ENCODE measurements at places on chromosomes 6 and 20. TPM values are rescaled to one million over a fixed set of nuclear protein-coding genes. Genes with fewer than 3 reads are reported as not detected.

- DNase-seq, result no peak
These were observed 81.9 kb downstream of the CRYBG1 start for GRCh38 chr6:106442395-106442794.

DNA sequence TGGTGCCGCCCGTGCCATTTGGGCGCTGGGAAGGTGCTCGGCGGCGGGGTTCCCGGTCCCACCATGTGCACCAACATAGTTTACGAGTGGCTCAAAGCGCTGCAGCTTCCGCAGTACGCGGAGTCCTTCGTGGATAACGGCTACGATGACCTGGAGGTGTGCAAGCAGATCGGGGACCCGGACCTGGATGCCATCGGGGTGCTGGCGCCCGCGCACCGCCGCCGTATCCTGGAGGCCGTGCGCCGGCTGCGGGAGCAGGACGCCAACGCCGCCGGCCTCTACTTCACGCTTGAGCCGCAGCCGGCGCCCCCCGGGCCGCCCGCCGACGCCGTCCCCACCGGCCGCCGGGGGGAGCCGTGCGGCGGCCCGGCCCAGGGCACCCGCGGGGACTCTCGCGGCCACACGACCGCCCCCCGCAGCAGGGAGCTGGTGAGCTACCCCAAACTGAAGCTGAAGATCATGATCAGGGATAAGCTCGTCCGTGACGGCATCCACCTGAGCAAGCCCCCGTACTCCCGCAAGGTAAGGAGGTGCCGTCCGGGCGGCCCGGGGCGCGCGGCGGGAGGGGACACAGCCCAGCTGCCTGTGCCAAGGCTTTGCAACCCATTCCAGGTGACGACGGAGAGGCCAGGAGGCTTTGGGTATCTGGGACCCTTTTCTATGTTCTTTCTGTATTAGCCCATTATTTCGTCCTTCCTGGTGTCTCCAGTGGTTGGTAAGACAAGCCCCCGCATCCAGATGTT lies 547 bp downstream of the SAMD5 start:
- no peak for DNase-seq

DNA sequence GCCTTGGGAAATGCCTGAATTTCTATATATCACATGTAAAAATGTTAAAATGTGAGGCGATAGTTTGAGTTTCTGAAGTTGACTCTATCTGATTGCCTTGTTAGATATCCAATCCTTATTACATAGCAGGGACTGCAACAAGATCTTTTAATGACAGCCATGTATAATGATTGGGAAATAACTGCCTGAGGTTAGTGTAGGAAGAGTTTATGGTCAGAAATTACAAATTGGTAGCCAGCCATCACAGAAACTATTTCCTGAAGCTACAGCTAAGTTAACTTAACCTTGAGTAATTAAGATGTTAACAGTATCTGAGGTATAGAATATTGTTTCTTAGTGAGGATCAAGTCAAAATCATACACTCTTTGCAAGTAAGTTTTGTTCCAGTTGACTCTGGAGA lies 41.0 kb downstream of the AKIRIN2 start:
- DNase-seq, result no peak

DNA sequence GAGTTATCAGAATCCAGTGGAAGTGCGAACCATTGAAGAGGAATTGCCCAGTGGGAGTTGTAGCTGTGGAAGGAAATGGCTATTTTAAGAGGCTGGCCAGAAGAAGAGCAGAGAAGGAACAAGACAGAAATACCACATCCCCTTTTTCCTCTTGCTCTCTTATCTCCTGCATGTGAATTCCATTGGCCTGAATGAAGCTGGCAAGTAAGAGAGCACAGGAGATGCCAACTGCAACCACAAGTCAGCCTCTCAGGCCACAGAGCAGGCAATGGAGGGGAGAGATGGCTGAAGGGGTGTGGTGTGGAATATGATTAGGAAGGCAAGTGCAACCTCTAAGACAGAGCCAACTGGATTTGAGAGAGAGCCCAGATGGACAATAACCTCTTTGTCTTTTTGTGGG lies 362.7 kb upstream of the IMPG1 start:
- no peak for DNase-seq

DNA sequence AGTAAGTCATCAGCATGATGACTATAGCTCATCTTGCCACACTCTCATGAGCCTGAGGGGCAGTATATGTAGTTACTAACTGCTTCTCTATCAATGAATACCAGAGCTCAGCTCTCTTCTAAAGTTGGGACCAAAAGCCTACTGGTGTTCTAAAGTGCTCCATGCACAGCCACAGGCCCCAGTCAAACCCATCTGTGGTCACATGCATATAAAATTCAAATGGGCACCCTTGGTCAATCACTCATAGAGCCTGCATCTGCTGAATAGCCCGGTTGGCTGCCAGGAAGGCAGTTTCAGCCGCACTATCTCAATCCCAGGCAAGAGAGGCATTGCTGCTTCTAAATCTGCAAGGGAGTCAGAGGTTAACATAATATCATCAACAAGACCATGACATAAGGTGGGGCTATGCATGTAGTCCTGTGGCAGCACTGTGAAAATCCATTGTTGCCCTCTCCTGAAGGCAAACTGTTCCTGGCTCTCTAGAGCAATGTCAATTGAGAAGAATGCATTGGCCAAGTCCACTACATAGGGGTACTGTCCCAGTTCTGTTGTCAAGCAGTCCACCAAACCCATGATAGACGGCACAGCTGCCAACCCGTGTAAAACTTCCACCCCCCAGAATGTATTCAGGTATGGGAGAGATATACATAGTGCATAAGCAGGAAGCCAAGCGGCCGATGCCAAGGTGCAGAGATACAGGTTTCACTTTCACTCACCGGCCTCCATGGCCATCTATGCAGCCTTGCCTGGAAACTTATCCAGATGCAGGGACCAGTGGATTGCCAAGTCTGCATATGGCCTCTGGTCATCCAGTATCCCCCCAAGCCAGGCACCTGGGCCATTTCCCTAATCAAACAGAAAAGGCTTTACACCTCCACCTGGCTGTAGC lies 76.2 kb downstream of the ALDH8A1 start:
- no peak for DNase-seq

- no peak for DNase-seq
These were observed 22.3 kb upstream of the AVP start for GRCh38 chr20:3106658-3107463.

DNA sequence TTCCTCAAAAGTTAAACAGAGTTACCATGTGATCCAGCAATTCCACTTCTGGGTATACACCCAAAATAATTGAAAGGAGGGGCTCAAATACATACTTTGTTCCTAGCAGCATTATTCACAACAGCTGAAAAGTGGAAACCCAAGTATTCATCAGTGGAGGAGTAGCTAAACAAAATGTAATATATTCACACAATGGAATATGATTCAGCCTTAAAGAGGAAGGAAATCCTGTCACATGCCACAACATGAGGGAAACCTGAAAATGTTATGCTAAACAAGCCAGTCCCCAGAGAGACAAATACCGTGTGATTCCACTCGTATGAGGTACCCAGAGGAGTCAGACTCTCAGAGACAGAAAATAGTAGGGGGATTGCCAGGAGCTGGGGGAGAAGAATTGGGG lies 44.5 kb downstream of the PXDC1 start:
- DNase-seq, result no peak

DNA sequence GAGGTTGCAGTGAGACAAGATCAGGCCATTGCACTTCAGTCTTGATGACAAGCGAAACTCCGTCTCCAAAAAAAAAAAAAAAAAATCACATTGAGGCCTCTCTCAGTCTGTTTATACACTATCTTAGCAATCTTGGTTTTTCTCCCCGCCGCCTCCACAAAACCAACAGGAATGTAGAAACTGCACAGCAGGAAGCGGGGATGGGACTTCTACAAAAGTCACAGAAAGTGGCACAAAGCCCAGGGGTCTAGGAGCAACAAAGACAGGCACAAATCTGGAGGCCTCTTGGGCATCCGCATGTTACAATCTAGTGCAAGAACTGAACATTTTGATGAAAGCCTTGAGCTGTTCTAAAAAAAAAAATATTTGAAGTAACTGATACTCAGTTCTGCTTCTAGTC lies 48.6 kb downstream of the KDM1B start:
- DNase-seq, result no peak

GRCh38 chr6:124926435-124926834 lies 35.8 kb upstream of the RNF217 start:
- no peak for DNase-seq

GRCh38 chr20:59145924-59146779 lies 17.5 kb upstream of the ZNF831 start:
- DNase-seq, result no peak

GRCh38 chr6:105746130-105746505 lies 340.0 kb upstream of the PRDM1 start:
- DNase-seq, result no peak

The BACH2 gene
- 0.32 TPM for total RNA-seq

The PRKN gene
- not detected for total RNA-seq

The IPCEF1 gene
- total RNA-seq, result 1.4 TPM

The TGM3 gene
- total RNA-seq, result not detected

The SCGN gene
- total RNA-seq, result 11.7 TPM

The PRL gene
- total RNA-seq, result not detected

The USP49 gene
- 18.5 TPM for total RNA-seq
